ENCODE measurements at places on chromosomes 12 and 14. TPM values are rescaled to one million over a fixed set of nuclear protein-coding genes. Genes with fewer than 3 reads are reported as not detected.

- H3K4me1 ChIP-seq, result no peaks in the 10 kb centered on the region
- H3K27me3 ChIP-seq, result no peaks in the 10 kb centered on the region
- H3K27ac ChIP-seq, result no peak overlapping the region
- no peak for DNase-seq
Measured at GRCh38 chr12:38269897-38270296, 46.7 kb upstream of the ALG10B start.

- H3K27me3 ChIP-seq, result no peaks in the 10 kb centered on the region
- peaks cover 47% of the 10 kb centered on the region for H3K4me1 ChIP-seq
- DNase-seq, result peak; percentile 54
- H3K36me3 ChIP-seq, result peaks cover 21% of the 10 kb centered on the region
- H3K4me3 ChIP-seq, result peak overlapping the region; percentile 92
- H3K27ac ChIP-seq, result peak overlapping the region; percentile 89
Measured at GRCh38 chr14:92794547-92794941, 439 bp downstream of the GOLGA5 start.

GRCh38 chr14:53954551-53955228 is 1.9 kb downstream of the BMP4 start:
- peaks cover 48% of the 10 kb centered on the region for H3K4me1 ChIP-seq
- peaks cover 10% of the 10 kb centered on the region for H3K27me3 ChIP-seq
- H3K36me3 ChIP-seq, result peaks cover 5% of the 10 kb centered on the region
- DNase-seq, result peak; percentile 57
- peak overlapping the region; percentile 62 for H3K4me3 ChIP-seq

DNA sequence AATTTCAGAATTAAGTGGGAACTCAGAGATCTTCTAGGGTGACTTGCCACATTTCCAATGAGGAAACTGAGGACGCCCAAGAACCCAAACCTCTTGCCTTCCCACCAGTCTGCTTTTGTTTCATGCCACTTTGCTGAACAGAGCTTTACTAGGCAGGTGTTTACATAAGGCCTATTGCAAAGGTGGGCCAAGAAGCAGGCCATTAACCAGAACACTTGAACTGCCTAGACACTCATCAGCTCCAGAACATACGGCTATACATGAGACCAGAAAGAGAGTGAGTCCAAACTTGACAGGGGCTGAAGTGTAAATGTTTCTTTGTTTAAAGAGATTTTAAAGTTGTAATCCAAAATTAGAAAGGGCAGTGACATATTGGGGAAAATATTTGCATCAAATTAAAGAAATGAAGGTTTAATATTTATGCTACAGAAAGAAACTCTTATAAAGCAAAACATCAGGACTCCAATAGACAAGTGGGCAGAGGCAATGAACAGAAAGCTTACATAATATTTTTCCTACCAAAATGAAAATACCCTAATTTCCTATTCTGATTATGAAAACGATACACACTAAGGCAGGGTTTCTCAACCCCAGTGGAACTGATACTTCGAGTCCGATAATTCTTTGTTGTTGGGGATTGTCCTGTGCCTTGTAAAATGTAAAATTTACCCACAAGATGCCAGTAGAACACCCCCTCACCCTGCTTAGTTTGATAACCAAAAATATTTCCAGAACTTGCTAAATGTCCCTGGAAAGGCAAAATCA is 11.7 kb downstream of the BATF start:
- no peak overlapping the region for H3K27ac ChIP-seq
- H3K27me3 ChIP-seq, result no peaks in the 10 kb centered on the region
- H3K4me1 ChIP-seq, result no peaks in the 10 kb centered on the region
- H3K36me3 ChIP-seq, result no peaks in the 10 kb centered on the region
- no peak overlapping the region for H3K4me3 ChIP-seq

- no peak overlapping the region for H3K4me3 ChIP-seq
- H3K27me3 ChIP-seq, result no peaks in the 10 kb centered on the region
- no peak overlapping the region for H3K27ac ChIP-seq
- H3K4me1 ChIP-seq, result no peaks in the 10 kb centered on the region
- DNase-seq, result no peak
- H3K36me3 ChIP-seq, result no peaks in the 10 kb centered on the region
Measured at GRCh38 chr14:64675312-64675711, 28.9 kb upstream of the PLEKHG3 start.

DNA sequence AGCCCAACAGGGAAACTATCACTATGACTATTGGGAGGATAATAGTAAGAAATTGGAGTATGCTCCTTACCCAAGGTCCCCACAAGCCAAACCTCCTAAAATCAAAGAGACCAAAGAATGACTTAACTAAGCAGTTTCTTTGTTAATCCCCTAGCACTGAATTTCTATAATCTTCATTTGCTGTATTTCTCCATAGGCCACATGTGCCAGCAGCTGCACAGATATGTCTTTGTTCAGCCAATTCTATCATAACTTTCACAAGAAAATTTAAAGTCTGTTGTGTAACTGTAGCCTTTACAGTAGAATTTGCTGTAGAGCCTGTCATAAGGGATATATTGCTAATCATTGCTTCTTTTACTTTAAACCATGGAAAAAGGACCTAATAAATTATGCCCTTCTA is 104.0 kb downstream of the RIN3 start:
- H3K27ac ChIP-seq, result no peak overlapping the region
- no peak for DNase-seq
- H3K4me3 ChIP-seq, result no peak overlapping the region
- H3K4me1 ChIP-seq, result peaks cover 5% of the 10 kb centered on the region

GRCh38 chr12:119780786-119781434 is 96.2 kb downstream of the CIT start:
- DNase-seq, result peak; percentile 78
- no peak overlapping the region for H3K4me3 ChIP-seq
- no peak overlapping the region for H3K27ac ChIP-seq
- no peaks in the 10 kb centered on the region for H3K4me1 ChIP-seq
- H3K36me3 ChIP-seq, result peaks cover 21% of the 10 kb centered on the region

- H3K36me3 ChIP-seq, result peaks cover 4% of the 10 kb centered on the region
- H3K27me3 ChIP-seq, result no peaks in the 10 kb centered on the region
- H3K27ac ChIP-seq, result no peak overlapping the region
- H3K4me1 ChIP-seq, result peaks cover 8% of the 10 kb centered on the region
Measured at GRCh38 chr12:89363084-89363483, 10.8 kb upstream of the DUSP6 start.

DNA sequence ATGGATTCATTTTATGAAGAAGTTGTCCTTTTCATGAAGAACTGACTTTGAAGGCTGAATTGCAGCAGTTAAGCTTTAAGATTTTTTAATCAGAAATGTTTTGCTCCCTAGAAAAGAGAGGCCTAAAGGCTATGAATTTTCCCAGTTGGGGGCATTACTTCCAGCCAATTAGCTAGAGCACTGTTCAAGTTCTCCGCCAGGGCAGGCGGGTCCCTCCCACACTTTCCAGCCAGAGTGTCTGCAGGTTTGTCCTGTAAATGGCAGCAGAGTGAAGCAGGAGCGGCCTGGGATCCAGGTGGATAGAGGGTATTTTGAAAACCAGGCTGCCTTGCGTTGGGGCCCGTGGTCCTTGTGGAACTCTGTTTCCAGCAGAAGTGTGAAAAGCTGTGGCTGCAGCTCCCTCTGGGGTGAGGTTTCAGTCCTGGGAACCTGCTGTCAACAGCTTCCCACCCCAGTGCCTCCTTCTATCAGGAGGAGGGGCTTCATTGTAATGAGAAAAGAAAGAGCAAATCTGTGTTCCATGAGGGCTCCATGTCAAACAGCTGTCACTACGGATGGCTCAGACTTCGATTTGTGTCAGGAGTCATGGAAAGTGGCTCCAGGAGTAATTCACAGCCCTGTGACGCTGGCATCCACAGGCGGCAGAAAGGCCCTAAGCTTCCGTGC is 210.7 kb upstream of the TMEM132C start:
- H3K36me3 ChIP-seq, result no peaks in the 10 kb centered on the region
- no peak overlapping the region for H3K4me3 ChIP-seq
- no peak for DNase-seq

- H3K4me1 ChIP-seq, result no peaks in the 10 kb centered on the region
- no peaks in the 10 kb centered on the region for H3K27me3 ChIP-seq
- no peaks in the 10 kb centered on the region for H3K36me3 ChIP-seq
Measured at GRCh38 chr12:55008944-55009585, 10.7 kb upstream of the NEUROD4 start.

DNA sequence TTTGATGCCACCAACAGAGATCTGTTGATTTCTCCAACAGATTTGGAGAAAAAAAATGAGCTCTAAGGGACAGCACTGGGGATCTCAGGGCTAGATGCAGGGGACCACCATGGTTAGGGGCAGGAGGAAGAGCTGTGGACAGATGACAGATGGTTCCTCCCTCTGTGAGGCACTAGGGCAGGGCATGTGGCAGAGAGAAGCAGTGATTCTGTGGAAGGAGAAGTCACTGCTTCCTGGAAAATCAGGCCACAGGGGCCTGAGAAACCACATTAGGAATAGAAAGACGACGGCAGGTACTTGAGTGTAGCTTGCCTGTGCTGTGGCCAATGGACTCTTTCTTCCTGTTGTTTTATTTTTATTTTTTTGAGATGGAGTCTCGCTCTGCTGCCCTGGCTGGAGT is 24.9 kb upstream of the TMED2 start:
- H3K4me3 ChIP-seq, result no peak overlapping the region
- no peak overlapping the region for H3K27ac ChIP-seq
- no peak for DNase-seq
- no peaks in the 10 kb centered on the region for H3K4me1 ChIP-seq

DNA sequence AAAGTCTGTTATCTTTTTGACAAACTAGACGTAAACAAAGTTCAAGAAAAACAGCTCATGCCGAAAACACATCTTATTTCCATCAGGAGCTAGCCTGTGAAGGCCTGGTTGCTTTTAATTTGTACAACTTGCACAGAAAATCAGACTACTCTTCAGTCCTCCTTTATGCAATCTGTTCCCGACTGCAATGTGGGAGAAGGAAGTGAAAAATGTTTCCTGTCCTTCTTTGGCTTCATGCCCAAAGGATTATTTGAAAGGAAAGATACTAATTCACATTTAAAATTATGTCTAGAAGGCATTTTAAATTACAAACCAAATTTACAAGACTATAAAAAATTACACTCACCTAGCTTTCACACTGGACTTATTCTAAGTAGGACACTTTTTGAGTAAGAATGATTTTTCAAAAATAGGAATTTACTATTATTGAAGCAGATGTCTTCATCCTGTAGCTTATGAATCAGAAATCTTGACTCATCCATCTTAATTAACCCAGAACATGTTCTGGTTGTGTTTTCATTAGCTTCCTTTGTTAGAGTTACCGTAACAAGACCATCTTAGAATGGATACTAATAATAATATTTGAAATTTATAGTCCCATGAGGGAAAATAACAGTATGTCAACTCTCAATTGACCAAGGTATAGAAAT is 272.6 kb downstream of the PRKD1 start:
- no peaks in the 10 kb centered on the region for H3K36me3 ChIP-seq
- no peak for DNase-seq
- H3K4me3 ChIP-seq, result no peak overlapping the region
- H3K27me3 ChIP-seq, result no peaks in the 10 kb centered on the region
- no peak overlapping the region for H3K27ac ChIP-seq
- H3K4me1 ChIP-seq, result peaks cover 6% of the 10 kb centered on the region

- no peaks in the 10 kb centered on the region for H3K27me3 ChIP-seq
- peak overlapping the region; percentile 85 for H3K4me3 ChIP-seq
- peak; percentile 67 for DNase-seq
- peaks cover 80% of the 10 kb centered on the region for H3K4me1 ChIP-seq
Measured at GRCh38 chr12:53219292-53219955, 12.4 kb upstream of the ITGB7 start.

DNA sequence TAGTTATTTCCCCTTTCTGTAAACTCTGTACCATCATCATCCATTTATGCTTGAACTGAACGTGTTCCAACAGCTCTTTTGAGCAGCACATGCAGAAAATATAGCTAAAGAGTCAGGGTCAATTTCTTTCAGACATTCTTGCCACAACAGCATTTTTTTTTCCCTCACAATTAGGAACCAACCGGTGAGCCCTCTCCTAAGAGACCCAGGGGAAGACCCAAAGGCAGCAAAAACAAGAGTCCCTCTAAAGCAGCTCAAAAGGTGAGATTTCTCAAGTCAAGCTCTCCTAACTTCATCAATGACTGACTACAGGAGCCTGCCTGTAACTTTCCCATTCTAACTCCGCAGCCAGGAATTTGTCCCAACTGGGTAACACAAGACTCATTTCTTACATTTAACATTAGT is 3.5 kb downstream of the HMGA2 start:
- DNase-seq, result peak; percentile 27
- no peak overlapping the region for H3K4me3 ChIP-seq
- no peak overlapping the region for H3K27ac ChIP-seq
- no peaks in the 10 kb centered on the region for H3K36me3 ChIP-seq

- H3K4me1 ChIP-seq, result no peaks in the 10 kb centered on the region
- DNase-seq, result no peak
- no peak overlapping the region for H3K4me3 ChIP-seq
- H3K27me3 ChIP-seq, result no peaks in the 10 kb centered on the region
Measured at GRCh38 chr12:74689929-74690328, 152.3 kb downstream of the ATXN7L3B start.

- H3K4me1 ChIP-seq, result no peaks in the 10 kb centered on the region
- no peak overlapping the region for H3K4me3 ChIP-seq
- H3K27ac ChIP-seq, result no peak overlapping the region
- H3K27me3 ChIP-seq, result no peaks in the 10 kb centered on the region
- H3K36me3 ChIP-seq, result no peaks in the 10 kb centered on the region
Measured at GRCh38 chr14:104049576-104050240, 35.8 kb upstream of the ASPG start.

GRCh38 chr12:110649341-110649847 is 35.5 kb downstream of the TCTN1 start:
- H3K4me1 ChIP-seq, result no peaks in the 10 kb centered on the region
- H3K27me3 ChIP-seq, result no peaks in the 10 kb centered on the region
- H3K36me3 ChIP-seq, result peaks cover 67% of the 10 kb centered on the region
- no peak overlapping the region for H3K4me3 ChIP-seq
- H3K27ac ChIP-seq, result no peak overlapping the region

- peak; percentile 67 for DNase-seq
- peaks cover 28% of the 10 kb centered on the region for H3K27me3 ChIP-seq
- no peak overlapping the region for H3K27ac ChIP-seq
- peaks cover 87% of the 10 kb centered on the region for H3K4me1 ChIP-seq
- H3K4me3 ChIP-seq, result no peak overlapping the region
- no peaks in the 10 kb centered on the region for H3K36me3 ChIP-seq
Measured at GRCh38 chr14:103101963-103102688, 7.6 kb downstream of the EXOC3L4 start.

KCTD10 gene
- total RNA-seq, result 48.7 TPM

ADAM21 gene
- not detected for total RNA-seq

OTOGL gene
- total RNA-seq, result 1.7 TPM

MAP1LC3B2 gene
- total RNA-seq, result 4.6 TPM

LDHB gene
- 94.5 TPM for total RNA-seq

GPHB5 gene
- total RNA-seq, result not detected

GPR135 gene
- total RNA-seq, result 0.89 TPM

BBOF1 gene
- total RNA-seq, result not detected

STAC3 gene
- total RNA-seq, result 0.55 TPM

WSCD2 gene
- total RNA-seq, result 2.2 TPM

NID2 gene
- total RNA-seq, result 67.0 TPM
